ENCODE measurements at places on chromosomes 6 and 20.

- DNase-seq: no peak
Measured at GRCh38 chr6:105443941-105444340, 41.1 kb upstream of the PREP start.

DNA sequence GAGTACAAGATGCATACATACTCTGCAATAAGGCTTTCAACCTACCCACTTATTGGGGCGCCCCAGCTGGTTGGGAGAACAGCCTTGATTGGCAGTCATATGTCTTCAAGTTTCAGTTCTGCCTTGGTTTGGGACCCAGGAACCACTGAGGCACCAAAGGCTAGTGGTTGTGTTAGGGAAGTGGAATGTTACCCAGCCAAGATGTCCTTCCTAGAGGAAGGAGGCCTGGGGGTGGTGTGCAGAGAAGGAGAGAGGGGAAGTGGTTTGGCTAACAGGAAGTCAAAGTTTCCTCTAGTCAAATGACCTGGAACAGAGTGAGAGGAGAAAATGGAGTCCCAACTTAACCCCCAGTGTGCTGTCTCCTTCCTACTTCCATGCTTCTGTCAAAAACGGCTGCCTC lies 59.4 kb downstream of the CD164 start:
- no peak for DNase-seq

- DNase-seq: no peak
Measured at GRCh38 chr20:7226156-7226555, 458.7 kb downstream of the BMP2 start.

GRCh38 chr6:44086931-44087574 lies 40.2 kb downstream of the MRPL14 start:
- no peak for DNase-seq

DNA sequence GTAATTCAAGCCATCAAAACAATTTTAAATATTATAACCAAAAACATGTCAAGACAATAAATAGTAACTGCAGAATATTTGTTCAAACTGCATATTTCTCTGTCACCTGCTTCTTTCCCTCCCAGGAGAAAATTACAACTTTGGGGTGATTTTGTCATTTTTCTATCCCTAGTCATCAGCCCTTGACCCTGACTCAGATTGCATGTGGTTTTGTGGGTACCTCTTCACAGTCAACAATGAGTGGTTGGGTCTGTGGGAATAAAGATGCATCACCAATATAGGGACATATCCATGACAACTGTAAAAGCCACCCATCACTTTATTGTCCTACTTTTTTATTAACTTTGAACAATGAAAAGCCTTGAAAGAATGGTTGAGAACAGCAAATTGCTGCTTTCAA lies 7.3 kb downstream of the COL10A1 start:
- no peak for DNase-seq

DNA sequence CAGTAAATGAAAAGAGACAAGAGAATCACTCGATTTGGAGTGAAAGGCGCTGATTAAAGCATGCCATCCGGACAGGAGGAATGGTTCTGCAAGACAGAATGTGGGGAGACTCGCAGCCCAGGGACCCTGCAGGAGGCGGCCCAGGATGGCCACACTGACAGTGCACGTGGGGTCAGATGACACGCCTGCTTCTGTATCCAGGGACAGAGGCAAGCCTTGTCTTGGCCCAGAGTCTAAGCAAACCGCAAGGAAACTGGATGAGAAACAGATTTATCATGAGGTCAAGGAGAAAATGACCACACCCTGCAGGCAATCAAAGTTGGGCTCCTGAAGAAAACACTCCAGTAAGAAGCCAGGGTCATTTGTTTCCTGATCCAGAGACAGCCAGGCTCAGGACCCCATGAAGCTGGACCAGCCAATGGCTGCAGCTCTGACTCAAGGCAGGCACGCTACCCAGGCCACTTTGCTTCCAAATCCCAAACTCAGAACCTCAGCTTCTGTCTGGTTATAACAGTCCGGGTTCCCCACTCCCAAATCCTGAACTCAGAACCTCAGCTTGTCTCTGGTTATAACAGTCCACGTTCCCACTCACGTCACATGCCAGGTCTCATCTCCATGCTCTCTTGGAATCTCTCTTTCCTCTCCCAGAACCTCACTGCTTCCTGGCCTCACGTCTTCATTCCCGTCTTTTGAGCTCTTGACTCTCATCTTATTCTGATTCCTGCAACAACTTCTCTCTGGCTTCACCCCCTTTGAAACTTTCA lies 144.9 kb upstream of the THBS2 start:
- DNase-seq: no peak

- no peak for DNase-seq
Measured at GRCh38 chr6:6330407-6330806, 9.9 kb upstream of the F13A1 start.

- DNase-seq: no peak
Measured at GRCh38 chr20:61835301-61835700, 230.4 kb downstream of the TAF4 start.

DNA sequence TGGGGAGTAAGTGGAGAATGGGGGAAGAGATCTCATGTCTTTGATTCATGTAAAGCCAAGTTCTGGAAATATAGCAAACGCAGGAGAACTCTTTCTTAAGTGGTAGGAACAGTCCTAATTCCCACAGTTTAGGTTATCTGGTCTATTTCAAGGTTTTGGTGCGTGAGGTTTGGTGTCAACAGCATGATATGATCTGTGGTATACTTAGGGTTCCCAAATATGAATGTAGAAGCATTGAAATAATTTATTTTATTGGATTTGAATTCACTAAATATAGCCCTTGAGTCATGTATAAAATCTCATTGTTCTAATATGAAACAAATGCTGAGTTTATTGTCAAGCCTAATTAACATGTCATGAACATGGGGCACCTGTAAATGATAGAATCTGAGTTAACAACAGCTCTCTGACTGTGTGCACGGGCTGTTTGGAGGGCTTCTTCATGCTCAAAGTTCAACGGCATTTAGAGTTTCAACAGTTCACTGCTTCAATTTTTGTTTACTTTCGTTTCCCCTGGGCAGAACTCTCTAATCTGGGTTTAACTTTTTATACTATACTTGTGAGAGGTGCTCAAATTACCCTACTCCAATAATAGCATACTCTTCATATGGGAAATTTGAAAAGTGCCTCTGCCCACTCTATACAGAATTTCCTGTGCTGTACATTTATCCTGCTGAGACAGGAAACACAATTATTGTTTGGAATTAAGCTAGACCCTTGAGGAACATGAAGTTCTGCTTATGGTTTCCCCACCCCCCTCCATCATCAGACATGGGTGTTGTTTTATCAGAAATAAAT lies 236.3 kb upstream of the ZNF217 start:
- DNase-seq: no peak

- no peak for DNase-seq
Measured at GRCh38 chr20:23744817-23745216, 5.9 kb downstream of the CST1 start.

- DNase-seq: no peak
Measured at GRCh38 chr20:5705827-5706226, 44.4 kb upstream of the SHLD1 start.

- no peak for DNase-seq
Measured at GRCh38 chr6:168660400-168660945, 219.5 kb downstream of the SMOC2 start.

DNA sequence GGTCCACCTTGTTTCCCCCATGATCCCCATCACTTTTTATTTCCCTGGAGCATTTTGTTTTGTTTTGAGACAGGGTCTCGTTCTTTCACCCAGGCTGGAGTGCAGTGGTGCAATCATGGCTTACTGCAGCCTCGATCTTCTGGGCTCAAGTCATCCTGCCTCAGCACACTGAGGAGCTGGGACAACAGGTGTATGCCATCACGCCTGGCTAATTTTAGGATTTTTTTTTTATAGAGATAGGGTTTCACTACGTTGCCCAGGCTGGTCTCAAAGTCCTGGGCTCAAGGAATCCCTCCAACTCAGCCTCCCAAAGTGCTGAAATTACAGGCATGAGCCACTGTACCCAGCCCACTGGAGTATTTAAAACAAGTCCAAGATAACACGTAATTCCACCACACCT lies 179.9 kb downstream of the PREX1 start:
- DNase-seq: no peak

GRCh38 chr6:118659513-118660217 lies 8.3 kb upstream of the CEP85L start:
- DNase-seq: no peak

DNA sequence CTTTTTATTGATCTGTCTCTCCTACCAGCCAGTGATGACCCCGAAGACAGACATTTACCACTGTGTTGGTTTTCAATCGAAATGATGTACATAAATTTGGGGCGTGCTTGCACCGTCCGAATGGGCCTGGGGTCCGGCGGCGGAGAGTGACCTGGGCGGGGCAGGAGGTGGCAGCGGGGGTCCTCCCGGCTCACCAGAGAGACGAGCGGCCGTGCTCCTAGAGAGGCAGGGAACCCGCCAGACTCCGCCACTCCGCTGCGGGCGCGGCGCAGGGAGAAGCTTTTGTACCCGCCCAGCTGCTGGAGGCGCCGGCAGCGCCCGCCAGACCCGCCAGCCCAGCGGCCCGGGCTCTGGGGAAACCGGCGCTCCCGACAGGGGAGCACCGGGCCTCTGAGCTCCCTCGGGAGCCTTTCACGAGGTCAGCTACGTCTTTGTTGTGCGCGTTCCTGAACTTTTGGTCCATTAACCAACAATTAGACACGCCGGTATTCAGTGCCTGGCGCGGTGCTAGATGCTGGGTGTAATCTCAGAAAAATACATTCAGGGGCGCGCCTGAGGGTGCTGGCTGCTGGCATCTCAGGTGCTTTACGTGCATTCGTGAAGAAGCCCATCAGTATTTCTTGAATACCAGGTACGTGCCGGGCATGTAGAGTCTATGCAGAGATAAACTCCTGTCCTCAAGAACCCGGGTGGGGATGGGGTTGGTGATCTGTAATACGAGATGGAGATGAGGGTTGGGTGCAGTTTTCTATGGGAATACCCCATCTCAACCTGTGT lies at the start of gene PGBD1:
Gene PGBD1 (plus strand): TSS at position 285 of the 777 bp plus-strand sequence. CDS start 2,242 bp downstream, outside the sequence.
- DNase-seq: peak; percentile 31

GRCh38 chr20:24952376-24953208 lies 3.5 kb downstream of the CST7 start:
- DNase-seq: no peak

DNA sequence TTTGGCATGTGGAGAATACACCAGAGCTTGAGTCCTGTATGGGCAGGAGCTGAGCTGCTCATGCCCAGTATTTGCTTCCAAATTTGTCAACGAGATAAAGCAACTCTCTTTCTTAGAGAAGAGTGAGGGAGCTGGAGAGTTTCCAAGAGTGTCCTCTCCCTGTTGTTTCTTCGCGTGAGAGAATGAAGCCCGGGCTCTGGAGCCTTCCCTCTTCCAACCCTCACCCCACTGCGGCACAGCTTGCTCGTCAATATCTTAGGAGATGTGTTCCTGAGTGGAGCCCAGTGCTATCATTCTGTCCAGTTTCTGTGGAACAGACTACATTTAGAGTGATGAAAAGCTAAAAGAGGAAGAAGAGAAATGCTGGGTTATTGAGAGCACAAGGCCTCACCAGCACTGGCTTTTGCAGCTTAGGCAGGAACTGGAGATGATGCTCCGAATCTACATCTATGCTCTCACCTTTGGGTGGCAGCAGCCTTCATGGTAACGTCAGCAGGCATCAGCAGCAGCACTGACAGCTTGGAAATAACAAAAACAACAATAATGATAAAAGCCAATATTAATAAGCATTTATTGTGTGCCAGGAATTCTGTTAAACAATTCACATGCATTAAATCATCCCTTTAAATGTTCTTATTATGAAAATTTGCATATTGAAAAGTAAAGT lies 66.5 kb upstream of the TFB1M start:
- no peak for DNase-seq

- DNase-seq: no peak
Measured at GRCh38 chr6:80234908-80235307, 128.4 kb downstream of the BCKDHB start.
